Putamen (tissue), 1 donor: ENCODE measurements at places on chromosomes 7 and 10.
A peak's percentile ranks its signal among the peaks of the same experiment; 100 is the strongest.

DNA sequence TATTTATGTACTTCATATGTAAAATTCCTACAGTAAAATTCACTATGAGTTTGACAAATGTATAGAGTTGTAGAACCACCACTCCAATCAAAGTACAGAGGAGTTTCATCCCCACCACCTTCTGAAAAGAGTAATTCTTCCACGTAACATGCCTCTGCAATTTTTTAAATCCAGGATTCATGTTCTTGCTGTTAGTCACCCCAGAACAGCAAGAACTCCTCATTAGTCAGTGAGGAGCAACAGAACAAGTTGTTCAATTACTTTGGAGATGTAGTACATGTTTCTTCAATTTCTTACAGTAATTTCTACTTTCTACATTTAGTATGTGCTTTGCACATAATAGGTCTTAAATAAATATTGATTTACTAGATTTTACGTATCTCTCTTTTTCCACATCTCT lies 248.1 kb downstream of the ABCA13 start:
- no peak for DNase-seq

GRCh38 chr7:18580950-18581349 lies 85.4 kb downstream of the HDAC9 start:
- DNase-seq = peak; percentile 50

DNA sequence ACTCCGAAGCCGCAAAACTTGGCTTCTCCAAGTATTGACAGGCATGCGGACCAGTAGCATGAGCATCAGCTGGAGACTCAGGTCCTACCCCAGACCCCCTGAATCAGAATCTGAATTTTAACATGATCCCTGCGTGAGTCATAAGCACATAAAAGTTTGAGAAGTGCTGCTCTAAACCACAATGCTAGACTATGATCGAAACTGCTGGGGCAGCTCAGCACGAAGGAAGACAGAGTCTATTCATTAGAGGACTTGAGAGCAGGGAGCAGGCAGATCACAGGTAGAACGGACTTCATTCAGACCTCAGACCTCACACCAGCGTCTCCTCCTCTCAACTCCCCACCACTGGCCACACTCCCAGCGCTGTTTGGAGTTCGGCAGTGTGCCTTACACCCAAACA lies 16.9 kb downstream of the CAMK2G start:
- DNase-seq = no peak

DNA sequence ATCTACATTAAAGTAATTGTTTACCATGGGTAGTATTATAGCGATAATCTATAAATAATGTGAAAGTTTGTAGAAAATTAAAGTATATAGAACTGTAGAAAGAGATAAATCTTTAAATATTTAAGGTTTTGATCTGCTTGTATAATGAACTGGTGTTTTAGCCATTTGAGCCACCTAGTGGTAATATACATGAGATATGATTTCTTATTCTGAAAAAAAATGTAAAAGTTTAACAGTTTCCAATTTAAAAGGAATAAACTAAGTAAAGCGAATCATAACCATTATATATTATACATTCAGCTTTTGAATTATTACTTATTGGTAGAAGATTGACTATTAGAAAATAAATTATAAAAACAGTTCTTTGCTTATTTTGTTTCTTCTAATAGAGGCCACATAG lies 91.2 kb downstream of the OTUD1 start:
- no peak for DNase-seq

DNA sequence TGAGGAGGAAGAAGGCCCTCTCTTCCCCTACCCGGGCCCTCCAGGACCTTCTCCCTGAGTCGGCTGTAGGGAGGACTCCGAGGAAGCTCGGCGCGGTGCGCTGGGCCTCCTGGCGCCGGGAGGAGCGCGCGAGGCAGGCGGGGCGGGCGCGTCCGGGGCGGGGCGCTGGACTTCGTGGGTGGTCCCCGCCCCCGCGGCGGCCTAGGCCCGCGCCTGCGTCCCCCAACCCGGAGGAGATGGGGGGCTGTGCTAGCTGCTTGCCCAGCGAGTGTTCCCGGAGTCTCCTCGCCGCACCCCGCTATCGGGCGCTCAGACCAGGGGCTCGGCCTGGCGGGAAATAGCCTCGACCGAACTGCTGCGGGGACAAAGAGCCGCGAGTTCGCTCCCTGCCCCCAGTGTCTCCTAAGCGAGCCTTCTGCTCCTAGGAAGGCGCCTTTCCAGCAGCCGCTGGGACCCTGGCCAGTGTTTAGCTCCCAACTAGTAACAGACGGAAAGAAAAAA lies 19.2 kb upstream of the SMO start:
- DNase-seq = no peak
